ENCODE measurements at places on chromosomes 16 and 17.

GRCh38 chr16:78677181-78677731, 577.8 kb downstream of the WWOX start:
- no peak for DNase-seq

GRCh38 chr16:1045310-1045992, 27.1 kb upstream of the SSTR5 start:
- no peak for DNase-seq

- DNase-seq: peak; percentile 82
Measured at GRCh38 chr17:78358538-78359320, 1.1 kb downstream of the SOCS3 start.

GRCh38 chr17:15262291-15263205, 2.6 kb downstream of the PMP22 start:
- peak; percentile 84 for DNase-seq

- no peak for DNase-seq
Measured at GRCh38 chr17:72249441-72249840, 128.6 kb downstream of the SOX9 start.

DNA sequence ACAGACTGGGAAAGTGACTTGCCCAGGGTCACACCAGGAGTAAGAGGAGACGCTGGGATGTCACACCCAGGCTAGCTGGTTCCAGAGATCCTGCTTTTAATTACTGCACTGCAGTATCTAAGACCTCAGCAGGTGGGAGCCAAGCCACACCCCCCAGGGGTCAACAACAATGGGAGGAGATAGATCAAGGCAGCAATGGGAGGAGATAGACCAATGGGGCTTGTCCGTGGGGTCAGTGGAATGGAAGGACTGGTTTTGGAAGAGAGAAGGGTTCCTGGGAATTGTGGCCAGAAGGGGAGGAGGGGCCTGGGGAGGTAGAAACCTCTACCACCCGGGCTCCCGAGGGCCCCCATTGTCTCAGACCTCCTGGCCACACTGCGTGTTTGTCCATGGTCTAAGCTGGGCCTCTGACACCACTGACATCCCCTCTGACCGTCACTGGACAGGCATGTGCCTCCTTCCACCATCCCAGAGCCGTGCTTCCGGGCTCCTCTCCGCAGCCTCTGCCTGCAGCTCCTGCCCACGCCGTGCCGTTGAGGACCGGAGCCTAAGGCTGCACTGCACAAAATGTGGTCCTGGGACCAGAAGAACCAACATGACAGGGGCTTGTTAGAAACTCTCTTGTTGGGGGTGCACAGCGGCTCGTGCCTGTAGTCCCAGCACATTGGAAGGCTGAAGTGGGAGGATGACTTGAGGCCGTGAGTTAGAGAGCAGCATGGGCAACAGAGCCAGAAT, 69.8 kb upstream of the RPH3AL start:
- no peak for DNase-seq

DNA sequence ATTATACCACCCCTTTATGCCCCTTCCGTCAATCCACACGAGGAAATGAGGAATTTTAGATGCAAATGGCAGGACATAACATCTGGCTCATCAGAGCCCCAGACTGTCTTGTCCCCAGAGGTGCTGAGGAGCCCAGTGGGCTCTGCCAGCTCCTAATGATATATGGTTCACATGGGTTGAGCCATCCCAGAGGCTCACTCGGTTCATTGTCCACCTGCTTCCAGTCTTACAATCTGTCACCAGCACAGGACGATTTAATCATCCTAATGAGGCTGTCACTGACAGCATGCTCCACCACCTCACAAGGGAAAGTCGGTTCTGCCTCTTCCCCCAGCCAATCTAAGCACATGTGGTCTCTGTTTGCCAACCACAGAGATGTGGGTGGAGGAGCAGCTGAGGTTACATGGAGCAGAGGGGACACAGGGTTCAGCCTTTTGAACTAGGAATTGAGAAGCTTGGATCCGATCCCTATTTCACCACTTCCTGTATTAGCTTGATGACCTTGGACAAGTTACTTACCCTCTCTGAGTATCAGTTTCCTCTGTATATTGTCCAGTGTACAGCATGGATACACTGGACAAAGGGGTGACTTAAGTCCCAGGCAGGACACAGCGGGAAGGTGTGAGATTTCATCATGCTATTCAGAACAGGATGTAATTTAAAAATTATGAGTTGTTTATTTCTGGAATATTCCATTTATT, 27.0 kb upstream of the DHX8 start:
- no peak for DNase-seq

GRCh38 chr17:45335721-45336120, 18.9 kb upstream of the MAP3K14 start:
- DNase-seq: no peak

DNA sequence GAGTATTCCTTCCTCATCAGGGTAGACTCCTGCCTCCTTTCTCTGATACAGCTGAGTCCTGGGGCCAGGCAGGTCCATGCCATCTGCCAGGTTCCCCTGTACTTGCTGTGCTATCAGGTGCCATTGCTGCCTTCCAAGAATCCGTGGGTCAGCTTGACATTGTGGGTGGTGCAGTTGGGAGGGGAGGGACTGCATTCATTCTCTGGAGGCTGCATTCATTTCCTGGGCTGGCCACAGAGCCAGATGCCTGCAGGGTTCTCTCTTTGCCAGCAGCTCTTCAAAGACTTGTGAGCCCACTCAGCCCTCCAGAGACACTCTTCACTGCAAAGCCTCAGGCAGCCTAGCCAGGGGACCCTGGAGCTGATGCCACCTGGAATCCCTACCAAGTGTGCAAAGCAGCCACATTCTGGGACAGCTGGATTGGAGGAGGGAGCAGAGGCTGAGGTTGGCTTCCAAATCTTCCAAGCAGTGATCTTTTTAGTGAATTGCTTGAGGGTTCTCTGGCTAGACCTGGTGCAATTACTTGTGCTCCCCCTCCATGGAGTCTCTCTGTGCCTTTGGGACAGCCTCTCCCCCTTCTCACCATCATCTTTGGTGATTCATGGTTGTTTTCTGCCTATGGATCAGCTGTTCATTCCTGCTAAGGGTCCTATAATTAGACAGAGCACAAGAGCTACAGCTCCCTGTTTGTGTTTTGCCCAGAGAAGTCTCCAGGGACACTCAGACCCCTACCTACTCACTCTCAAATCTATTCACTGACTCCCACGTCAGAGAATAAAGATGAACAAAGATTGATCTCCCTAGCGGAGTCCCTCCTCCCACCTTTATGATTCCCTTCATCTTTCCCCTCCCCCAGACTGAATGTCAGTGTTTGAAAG, 20.9 kb downstream of the ANKFN1 start:
- no peak for DNase-seq

GRCh38 chr17:75459246-75459589, 2.8 kb downstream of the TMEM94 start:
- DNase-seq: no peak

GRCh38 chr16:84406006-84406963, 37.9 kb downstream of the ATP2C2 start:
- DNase-seq: peak; percentile 78

GRCh38 chr17:10323812-10324610, 48.8 kb downstream of the MYH13 start:
- no peak for DNase-seq

GRCh38 chr16:57473176-57473840, 10.8 kb downstream of the POLR2C start:
- no peak for DNase-seq

DNA sequence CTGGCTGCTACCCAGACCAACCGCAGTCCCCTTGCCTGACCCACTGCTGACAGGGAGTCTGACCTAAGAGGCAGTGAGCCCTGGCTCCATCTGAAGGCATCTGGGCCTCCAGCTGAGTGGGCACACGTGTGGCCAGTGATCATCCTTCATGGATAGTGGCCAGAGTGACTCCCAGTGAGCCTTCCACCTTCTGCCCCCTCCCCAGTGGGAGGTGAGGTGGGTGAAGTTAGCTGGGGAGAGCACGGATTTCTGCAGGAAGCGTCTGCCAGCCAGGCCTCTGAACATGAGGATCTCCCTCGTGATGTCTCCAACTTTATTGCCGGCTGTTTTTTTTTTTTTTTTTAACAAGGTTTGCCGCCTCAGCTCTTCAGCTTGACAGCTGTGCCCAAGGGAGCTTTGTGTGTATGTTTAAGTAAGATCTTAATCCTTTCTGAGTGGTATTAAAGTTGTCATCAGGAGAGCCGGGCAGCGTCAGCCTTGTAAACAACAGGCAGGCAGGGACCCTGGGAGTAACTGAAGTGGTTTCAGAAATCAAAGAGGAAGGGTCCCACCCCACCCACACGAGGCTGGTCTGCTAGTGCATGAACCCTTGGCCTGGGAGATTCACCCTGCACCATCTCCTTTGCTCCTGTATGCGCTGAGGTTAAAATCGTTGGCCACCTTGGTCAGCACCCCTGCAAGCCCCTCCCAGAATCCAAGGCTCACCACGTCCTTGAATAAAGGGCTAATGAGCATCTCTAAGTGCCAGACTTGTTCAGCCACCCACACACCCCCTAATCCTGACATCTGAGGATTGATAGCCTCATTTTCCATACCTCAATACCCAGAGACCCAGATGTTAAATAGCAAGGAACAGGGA, 33.3 kb downstream of the RHBDL3 start:
- DNase-seq: no peak

DNA sequence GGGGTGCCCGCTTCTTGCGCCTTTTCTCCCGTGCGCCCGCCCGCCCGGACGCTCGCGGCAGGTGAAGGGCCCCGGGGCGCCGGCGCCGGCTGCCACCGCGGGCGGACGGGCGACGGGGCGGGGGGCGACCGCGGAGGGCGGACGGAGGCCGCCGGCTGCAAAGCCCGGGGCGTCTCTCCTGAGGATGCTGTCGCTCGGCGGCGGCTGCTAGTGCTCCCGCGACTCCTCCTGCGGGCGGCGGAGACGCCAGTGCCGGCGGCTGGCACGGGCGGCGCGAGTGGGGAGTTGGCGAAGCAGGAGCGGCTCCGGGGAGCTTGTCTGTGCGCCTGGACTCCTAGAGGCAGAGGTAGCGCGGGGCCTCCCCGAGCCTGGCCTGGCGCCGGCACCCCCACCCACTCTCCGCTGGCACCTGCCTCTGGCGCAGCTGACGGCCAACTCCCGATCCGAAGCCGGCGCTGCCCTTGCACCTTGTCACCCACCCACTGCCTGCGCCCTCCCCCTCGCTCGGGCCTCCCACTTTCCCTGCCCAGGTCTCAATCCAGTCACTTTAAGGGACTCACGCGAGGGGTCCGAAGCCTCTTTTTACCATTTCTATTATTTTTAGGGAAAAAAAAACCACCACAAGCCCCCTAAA, at the start of gene FAM20A:
FAM20A (minus strand) TSS at position 437 of the 634 bp plus-strand sequence. CDS start 701 bp downstream, outside the sequence.
- peak; percentile 68 for DNase-seq

Measured in SK-N-SH (cell line).